ENCODE measurements at places on chromosomes 7 and 10.

DNA sequence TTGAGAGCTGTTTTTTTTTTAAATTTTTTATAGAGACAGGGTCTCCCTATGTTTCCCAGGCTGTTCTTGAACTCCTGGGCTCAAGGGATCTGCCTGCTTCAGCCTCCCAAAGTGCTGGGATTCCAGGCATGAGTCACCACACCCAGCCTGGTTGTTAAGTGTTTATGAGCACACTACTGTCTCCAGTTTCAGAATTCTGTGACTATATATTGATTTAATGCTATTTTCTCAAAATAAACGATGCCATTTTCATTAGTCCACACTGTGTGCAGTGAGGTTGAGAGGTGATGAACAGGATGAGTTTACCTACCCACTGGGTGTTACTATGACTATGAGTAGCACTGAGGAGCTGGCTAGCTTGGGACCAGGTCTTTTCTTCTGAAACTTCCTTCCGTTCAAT lies 110.9 kb upstream of the FAM180A start:
- no peak for DNase-seq

GRCh38 chr10:25867321-25867720 lies 66.7 kb upstream of the MYO3A start:
- no peak for DNase-seq

DNA sequence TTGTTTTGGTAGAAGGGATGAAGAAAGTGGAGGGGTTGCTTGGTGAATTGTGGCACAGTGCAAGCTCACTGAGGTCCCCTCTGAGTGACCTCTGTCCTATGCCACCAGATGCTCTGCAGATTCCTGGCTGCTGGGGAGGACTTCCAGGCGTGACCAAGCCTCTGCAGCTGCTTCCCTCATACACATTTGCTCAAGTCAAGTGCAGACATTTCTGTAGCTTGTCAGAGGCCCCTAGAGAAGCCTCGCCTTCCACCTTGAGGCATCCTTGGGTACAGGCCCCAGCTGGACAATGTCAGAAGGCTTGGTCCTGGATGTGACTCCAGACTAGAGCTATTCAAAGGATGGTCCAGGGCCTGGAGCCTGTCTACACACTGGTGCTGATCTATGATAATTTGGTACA lies 464.2 kb downstream of the PLXNA4 start:
- DNase-seq = no peak

DNA sequence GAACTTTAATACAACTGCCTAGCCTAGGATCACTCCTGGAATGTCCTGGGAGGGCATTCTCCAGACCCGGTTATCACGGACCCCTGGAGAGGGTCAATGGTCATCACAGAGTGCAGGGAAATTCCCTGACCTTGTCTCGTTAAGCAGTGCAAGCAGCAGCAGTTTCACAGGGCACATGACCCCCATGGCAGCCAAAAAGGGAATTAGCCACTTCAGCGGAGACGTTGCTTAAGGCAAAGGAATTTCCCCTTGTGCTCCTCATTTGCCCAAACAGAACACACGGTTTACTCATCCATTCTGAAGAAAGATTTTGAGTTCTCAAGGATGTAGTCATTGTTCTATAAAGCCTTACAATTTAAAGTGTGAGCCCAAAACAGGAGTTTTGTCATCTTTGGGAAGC lies 260.3 kb downstream of the SNX13 start:
- no peak for DNase-seq

DNA sequence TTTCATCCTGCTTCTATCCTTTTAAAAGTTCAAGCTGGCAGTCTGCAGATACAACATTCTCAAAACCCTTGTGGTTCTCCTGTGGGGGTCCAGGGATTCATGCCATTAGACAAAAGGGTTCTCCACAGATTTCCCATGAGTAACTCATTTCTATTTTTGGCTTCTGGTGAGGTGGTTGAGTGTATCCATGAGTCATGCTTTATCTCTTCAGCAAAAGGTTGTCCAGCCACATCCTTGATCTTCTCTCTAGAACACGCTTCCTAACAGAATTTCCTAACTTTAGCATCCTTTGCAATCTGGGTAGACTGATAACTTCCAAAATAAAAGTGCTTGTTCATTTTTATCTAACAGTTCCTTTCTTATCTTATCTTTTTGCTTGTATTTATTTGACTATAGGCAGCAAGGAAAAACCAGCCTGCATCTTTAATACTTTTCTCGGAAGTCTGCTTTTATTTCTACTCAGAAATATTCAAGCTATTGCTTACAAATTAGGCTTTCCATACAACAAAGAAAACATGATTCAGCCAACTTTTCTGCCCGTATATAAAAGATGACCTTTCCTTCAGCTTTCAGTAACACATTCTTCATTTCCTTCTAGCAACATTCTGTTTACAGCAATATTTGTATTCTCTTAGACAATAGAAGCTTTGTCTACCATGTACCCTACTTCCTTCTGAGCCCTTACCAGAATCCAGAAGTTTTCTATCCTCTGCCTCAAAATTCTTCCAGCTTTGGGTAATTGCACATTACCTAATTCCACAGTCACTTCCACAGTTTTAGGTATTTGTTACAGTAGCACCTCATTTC lies 79.3 kb upstream of the IL6 start:
- peak; percentile 61 for DNase-seq

GRCh38 chr7:138030679-138031351 lies 28.9 kb upstream of the CREB3L2 start:
- no peak for DNase-seq

GRCh38 chr7:127813991-127814541 lies 162.1 kb downstream of the SND1 start:
- no peak for DNase-seq

DNA sequence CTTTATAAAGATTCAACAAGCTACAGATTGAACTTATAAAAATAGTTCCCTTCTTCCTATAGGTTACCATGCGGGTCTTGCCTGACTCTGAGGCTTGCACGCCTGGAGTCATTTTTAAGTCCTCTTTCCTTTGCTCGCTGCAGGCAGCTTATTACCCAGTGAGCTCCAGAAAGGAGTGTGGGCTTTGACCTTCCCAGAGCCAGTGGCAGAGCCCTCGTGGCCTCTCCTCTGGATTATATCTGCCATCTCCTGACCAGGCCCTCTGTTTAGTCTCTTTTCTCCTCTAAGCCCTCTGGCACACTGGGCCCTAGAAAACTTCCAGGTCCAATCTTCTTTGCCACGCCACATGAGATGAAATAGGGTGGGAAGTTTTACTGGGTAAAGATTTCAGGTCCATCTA lies 39.9 kb upstream of the EZH2 start:
- DNase-seq = no peak

DNA sequence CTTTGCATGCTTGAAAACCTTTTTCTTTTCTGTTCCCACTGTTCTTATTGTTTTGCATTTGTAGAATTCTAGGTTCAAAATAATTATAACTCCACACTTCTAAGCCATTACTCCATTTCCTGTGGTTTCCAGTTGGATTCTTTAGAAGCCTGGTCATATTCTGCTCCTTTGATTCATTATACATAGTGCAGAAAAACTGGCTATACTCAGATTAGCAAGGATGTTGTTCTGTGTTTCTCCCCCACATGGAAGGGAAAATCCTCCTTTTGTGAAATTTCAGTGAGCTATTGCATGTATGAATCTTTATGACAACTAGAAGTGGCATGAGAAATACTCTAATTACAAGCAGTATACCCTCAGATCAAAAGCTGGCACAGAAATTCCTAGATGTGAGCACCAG lies 79.5 kb downstream of the SLC13A1 start:
- DNase-seq = no peak

GRCh38 chr10:16909271-16909767 lies 92.1 kb upstream of the RSU1 start:
- no peak for DNase-seq

GRCh38 chr7:16564909-16565426 lies 38.3 kb downstream of the LRRC72 start:
- no peak for DNase-seq

GRCh38 chr7:105790996-105791395 lies 85.4 kb downstream of the ATXN7L1 start:
- DNase-seq = no peak

- DNase-seq = no peak
These were observed 238.8 kb upstream of the LRGUK start for GRCh38 chr7:133888061-133888930.

GRCh38 chr10:118362103-118362502 lies 20.0 kb upstream of the FAM204A start:
- DNase-seq = no peak

DNA sequence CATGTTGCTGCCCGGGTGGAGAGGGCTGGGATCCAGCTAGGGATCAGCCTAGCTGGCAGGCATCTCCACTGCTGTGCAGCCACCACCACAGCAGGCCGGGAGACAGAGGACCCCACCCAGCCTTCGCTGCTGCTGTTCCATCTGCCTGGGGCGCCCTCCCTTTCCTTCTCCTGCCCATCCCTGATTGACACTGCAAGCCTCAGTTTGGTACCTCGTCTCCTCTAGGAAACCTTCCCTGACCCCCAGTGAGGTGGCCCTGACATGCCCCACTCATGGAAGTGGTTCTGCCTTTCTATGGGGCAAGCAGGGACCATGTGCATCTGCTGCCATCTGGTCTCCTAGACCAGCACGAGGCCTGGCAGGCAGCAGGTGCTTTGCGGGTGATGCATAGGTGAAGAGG lies 30.4 kb upstream of the DPYSL4 start:
- no peak for DNase-seq

- no peak for DNase-seq
These were observed 20.5 kb upstream of the COL1A2 start for GRCh38 chr7:94374231-94374630.

DNA sequence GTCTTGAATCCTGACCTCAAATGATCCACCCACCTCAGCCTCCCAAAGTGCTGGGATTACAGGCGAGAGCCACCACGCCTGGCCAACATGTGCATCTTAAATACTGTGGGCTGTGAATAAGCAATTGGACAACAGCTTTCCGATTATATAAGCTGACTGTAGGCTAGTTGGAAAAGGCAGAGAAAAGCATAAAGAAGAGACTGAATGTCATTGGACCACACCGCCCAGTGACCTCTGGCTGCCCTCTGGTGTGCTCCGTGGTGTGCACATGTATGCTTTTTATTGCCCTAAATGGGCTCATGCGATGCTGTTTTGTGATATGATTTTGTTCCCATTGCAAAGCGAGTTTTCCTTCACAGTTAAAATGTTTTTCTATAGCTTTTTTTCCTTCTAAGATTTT lies 15.4 kb upstream of the CSGALNACT2 start:
- no peak for DNase-seq

DNA sequence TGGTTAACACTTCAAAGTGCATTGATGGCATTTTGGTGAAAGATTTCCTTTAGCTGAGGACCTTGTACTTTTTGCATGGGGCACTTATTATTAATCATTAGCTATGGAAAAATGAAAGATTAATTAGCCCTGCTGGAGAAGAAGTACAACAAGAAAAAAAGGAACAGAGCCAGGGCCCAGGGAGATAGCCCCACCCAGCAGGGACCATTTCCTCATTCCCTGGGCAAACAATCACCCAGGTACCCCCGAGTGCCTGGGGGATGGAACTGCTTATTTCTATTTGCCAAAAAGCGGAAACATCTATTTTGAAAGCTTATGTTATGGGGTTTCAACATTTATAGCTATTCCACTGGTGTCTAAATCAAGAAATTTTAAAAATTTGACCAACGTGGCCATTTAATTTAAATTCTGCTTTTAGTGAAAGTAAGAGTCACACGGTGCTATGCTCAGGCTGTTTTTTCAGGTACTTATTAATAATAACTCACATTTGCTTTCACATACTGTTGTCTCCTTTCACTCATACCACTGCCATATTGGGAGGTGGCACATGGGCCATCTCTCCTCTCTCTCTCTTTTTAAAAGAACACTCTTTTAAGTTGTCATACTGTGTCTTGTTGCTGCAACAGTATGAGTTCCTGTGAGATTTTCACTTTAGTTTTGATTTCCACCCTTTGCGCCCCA lies 143.6 kb upstream of the KIF5B start:
- no peak for DNase-seq

GRCh38 chr10:3781468-3782145 lies 3.4 kb downstream of the KLF6 start:
- no peak for DNase-seq

GRCh38 chr10:42650374-42650773 lies 12.0 kb upstream of the ZNF33B start:
- DNase-seq = no peak

DNA sequence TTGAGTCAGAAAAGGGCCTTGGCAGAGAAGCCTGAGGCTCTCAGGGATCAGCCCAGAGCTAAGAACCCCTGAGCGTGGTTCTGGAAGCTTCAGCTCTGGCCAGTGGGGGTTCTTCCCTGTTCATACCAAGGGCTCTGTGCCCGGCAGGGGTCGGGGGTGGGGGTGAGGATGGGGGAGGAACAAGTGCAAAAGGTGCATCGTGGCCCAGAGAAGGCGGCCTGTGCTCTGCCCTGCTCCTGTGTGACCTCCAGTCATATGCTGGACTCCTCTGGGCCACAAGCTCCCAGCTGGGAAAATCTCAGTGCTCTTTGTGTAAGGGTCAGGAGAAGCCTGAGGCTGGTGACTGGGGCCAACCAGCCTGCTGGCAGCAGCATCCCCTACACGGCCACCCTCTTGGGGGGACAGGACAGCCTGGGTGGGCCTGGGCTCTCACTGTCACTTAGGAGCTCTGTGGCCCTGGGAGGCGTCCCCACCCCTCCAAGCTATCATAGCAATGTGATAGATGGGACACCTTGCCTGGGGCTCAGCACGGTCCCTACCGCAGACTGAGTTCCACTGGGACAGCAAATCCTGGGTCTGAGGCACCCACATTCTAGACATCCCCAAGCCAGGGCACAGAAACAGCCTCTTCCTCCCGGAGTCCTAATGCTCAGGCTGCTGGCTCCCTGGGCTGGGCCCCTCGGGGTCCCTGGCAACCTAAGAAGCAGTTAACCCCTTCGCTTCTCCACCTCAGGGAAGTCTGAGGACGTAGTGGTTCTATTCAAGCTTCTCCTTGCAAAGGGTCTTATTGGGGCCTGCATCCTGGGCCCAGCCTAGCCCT lies 2.5 kb downstream of the MMRN2 start:
- DNase-seq = no peak

- no peak for DNase-seq
These were observed 119.3 kb downstream of the SRPK2 start for GRCh38 chr7:105269397-105269796.

- DNase-seq = no peak
These were observed at the start of gene PRLHR for GRCh38 chr10:118595598-118596425. PRLHR (minus strand) TSS chr10:118595648; CDS start chr10:118595244, 404 bp downstream.

- DNase-seq = no peak
These were observed 77.5 kb downstream of the AFAP1L2 start for GRCh38 chr10:114326795-114327194.

- DNase-seq = no peak
These were observed 34.5 kb downstream of the ASB13 start for GRCh38 chr10:5631936-5632335.

DNA sequence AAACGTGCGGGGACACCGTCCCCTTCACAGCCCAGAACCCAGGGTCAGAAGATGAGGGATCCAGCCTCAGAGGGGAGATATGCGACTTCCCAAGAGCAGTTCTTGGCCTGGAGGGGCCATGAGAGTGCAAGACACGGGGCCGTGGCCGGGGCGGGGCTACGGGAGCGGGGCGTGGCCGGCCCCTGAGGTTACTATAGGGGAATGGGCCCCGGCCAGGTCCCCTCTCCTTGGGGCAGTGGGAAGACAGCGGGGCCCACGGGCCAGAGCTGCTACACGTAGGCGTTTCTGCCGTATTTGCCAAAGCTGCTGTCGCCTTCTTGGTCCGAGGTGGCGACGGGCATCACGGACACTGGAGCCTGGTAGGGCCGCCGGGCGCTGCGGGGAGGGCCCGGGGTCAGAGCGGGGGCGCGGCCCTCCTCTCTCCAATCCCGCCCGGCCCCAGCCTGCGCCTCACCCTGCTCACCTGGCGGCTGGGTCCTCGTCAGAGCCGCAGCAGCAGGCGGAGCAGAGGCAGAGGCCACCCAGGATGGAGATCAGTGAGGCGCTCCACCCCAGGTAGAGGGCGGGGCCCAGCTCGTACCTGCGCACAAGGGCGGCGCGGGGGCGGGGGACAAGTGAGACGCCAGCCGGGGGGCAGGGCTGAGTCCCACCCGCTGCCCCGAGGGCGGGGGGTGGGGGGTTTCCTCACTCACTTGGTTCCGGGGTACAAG lies 5.3 kb downstream of the CLDN15 start:
- DNase-seq = no peak

Data from CMK (cell line).